Fibroblast of the aortic adventitia (primary cell): ENCODE measurements at places on chromosomes 16 and 17. TPM values are rescaled to one million over a fixed set of nuclear protein-coding genes. Genes with fewer than 3 reads are reported as not detected.
A peak's percentile ranks its signal among the peaks of the same experiment; 100 is the strongest.

GRCh38 chr17:3917391-3917931 lies 1.2 kb upstream of the P2RX1 start:
- peak; percentile 64 for DNase-seq

Gene SRP68
- total RNA-seq = 17.3 and 32.3 TPM in 2 replicates

Gene AATK
- total RNA-seq = 0.16 and 0.18 TPM in 2 replicates

GRCh38 chr16:4245077-4245791 lies 3.4 kb upstream of the SRL start:
- DNase-seq = peak; percentile 61

Gene KRTAP16-1
- total RNA-seq = not detected in 2 replicates

GRCh38 chr17:43917348-43918025 lies 10.2 kb upstream of the MPP2 start:
- peak; percentile 19 for DNase-seq

DNA sequence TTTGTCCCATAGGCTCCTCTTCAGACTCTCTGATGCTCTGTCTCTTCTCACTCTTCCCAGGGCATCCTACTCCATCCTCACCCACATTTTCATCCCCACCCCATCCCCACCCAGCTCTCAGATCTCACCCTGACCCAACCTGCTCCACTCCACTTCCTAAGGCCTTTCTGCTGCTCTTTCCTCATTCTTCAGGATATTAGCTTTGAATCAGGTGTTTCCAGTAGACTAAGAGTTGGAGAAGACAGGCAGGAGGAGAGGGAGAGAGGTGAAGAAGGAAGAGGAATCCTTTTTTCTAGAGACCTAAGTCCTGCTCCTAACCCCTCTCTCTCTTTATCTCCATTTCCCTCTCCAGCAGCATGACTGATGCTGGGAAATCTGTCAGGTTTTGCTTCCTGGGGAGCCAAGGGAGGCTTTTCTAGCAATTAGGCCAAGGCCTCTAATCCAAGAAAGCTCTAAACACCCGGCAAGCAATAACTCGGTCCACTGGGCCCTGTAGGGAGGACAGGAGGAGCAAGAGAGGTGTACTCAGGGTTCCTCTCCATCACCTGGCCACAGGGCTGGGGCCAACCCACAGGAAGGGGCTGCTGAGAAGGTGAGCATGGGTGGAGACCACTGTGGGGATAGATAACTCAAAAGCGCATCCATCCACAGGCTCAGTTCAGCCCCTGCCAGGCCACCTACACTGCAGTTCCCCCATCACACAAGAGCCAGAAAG lies 133.3 kb downstream of the TMEM132E start:
- no peak for DNase-seq

- no peak for DNase-seq
Observed at GRCh38 chr17:57356719-57357391, 100.5 kb downstream of the MSI2 start.

DNA sequence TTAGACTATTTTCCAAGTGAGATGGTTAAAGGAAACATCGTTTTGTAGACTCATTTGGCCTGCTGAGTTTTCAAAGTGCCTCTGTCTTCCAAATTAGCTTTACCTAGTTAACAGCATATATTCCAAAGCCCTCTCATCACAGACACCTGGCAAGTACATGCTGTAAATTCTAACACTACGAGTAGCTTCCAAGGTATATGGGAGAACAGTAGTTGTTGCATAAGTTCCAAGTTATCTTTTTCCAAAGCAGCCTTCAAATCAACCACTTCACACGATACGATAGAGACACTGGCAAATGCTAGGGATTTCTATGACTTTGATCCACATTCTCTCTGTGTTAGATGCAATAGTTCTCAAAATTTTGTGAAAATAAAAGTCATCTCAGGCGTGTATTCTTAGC lies 299.3 kb downstream of the CNTNAP4 start:
- no peak for DNase-seq
